NCI-H146 (cell line): ENCODE measurements at places on chromosomes 2 and 18.

GRCh38 chr2:187554011-187554703 is at the start of gene TFPI:
Gene TFPI, minus strand, starts transcription at chr2:187554435. Its CDS starts 50,667 bp downstream, at chr2:187503768.
- no peak for DNase-seq

- peak; percentile 25 for DNase-seq
Observed at GRCh38 chr18:40473221-40474029, 1481.6 kb upstream of the PIK3C3 start.

- no peak for DNase-seq
Observed at GRCh38 chr2:240436683-240437550, 1.5 kb downstream of the GPC1 start.

DNA sequence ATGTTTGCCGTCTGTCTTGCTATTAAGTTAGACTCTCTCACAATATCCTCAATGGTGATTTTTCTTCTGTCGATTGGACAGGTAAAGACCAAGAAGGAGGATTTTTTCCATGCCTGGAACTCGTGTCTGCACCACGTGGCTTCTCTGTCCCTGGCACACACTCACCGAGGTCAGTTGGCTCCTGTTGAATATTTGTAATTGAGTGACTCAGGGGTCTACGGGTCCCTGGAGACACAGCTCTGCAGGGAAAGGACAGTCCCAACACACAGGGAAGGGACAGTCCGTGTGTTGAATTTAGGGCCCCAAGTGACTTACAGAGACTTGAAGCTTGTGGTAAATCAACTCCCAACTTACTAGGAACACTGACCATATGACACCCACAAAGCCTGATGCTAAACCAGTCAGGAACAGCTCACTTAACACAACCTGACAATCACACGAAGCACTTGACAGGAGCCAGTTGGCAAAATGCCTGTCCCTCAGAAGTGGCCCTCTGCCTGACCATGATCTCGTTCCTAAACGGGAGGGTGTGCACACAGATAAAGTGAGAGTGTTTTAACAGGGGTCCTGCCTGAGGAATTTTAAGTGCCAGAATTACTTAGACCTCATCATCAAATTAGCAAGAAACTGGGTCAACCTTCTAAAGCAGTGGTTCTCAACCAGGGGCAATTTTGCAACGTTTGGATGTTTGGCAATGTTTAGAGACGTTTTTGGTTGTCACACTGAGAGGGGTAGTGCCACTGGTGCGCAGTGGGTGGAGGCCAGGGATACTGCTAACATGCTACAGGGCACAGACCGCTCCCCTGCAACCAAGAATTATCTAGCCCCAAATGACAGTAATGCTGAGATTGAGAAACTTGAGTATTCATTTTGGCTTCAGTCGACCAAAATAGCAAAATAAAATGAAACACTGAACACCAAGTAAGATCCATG is 88.9 kb upstream of the BCL2L11 start:
- no peak for DNase-seq

DNA sequence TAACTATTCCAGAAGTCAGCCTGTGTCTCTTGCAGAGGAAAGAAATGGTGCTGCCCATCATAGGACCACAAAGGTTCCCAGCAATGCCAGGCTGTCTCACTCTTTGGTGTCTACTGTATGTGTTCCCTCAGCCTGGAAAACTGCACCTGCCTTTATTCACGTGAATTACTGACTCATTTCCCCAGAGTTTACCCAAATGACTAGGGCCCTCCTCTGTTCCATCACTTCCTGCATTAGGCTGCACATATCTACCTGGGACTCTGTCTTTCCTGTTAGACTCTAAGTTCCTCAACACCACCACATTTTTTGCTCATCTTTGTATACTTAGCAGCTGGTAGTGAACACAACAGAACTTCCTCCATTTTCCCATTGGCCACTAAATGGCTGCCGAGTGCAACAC is 188.3 kb downstream of the FHOD3 start:
- no peak for DNase-seq

DNA sequence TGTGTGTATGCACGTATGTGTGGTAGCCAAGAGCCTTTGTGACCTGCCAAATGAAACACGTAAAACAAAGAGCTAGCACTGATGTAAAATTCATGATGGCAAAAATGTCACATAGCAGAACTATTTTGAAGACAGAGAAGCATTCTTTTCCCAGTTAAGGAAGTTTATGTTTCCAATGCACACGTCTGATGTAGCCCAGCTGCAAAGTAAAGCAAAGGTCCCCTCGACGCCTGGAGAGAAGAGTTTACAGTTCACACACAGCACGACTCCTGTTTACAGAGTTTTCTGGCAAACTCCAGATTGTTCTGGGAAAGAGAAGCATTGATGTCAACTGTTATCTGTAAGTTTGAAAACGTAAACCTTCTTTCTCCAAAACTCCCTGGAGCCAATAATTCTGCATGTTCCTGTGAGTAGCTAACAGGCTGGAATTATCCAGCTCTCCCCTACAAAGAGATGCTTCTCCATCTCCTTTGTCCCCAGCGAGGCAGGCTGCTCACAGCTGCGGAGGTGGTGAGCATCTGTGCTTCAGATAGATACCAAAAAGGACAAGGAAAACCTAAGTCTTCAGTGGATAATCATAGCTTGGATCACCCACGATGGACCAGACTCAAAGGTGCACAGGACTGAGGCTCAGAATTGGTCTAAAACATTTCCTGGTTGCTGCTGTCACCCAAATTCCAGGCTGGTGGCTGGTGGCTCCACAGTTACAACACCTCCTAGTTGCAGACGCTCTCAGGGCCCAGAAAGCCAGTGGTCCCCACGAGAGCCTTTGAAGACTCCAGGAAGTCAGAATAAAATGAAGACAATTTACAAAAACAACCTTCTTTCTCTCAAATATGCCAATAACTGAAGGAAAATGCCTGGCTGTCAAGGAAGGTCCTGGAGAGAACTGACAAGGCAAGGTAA is 87.4 kb downstream of the COL6A3 start:
- no peak for DNase-seq

- DNase-seq, result no peak
Observed at GRCh38 chr2:200486529-200486928, 23.3 kb downstream of the KCTD18 start.
